ENCODE measurements at places on chromosomes 5 and 9. TPM values are rescaled to one million over a fixed set of nuclear protein-coding genes. Genes with fewer than 3 reads are reported as not detected.

- DNase-seq = peak; percentile 19
Measured at GRCh38 chr9:69199769-69200470, 25.8 kb downstream of the TJP2 start.

GRCh38 chr5:56729488-56729887 lies 85.9 kb upstream of the MAP3K1 start:
- no peak for DNase-seq

DNA sequence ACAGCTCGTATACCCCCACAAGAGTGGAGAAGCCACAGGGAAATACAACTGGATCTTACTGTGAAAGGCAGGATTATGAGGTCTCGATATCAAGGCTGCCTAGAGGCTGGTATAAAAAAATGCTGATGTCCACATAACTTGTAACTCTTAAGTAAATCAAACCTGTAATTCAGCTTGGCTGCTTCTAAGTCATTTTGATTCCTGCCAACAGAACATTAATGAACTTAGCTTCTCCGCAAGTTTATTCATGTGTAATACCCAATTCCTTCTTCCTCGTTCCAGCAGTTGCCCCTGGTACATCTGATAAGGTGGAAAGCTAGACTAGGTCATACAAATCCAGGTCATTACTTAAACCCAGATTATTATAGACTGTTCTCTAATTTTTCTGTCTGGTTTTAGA lies 16.4 kb upstream of the SMIM15 start:
- no peak for DNase-seq

EDIL3 gene
- 48.3 TPM for total RNA-seq

- DNase-seq = no peak
Measured at GRCh38 chr5:85132269-85132668, 747.6 kb upstream of the EDIL3 start.

DNA sequence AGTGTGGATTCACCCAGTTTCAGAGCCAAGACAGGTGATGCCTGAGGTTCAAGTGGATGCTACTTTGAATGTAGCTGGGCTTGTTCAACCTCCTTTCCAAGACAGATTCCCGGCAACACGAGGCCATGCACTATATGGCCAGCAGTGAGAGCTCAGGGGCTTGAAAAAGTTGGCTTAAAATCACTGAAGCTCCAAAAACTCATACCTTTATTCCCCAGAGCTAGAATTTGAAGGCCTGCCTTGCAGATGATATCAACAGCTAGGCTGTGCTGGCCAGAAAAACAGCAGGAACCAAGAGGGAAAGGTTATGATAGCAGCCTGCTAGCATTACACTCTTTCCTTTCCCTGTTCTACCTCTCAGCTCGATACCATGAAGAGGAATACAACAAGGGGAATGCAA lies 120.2 kb upstream of the DAB2 start:
- DNase-seq = no peak

NR2F1 gene
- total RNA-seq = 0.34 TPM

B4GALT7 gene
- total RNA-seq = 21.7 TPM

CDX1 gene
- total RNA-seq = 0.09 TPM

DNA sequence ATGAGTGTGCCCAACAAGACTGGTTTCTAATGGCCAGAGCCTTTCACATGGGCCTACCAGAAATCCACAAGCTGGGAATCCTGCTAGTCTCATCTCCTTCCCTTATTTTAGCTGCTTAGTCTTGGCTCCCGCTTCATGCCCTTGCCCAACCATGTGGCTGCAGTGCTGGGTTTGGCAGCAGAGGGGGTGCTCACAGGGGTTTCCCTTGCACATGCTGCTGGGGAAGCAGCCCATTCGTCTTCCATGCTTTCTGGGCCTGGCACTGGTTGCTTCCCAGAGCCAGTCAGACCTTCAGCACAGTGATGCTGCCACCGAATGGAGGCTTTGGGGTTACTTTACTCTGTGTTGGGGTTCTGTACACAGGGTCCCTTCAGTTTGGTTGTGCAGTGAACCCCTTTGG lies 26.3 kb downstream of the SLC46A2 start:
- DNase-seq = no peak

DNA sequence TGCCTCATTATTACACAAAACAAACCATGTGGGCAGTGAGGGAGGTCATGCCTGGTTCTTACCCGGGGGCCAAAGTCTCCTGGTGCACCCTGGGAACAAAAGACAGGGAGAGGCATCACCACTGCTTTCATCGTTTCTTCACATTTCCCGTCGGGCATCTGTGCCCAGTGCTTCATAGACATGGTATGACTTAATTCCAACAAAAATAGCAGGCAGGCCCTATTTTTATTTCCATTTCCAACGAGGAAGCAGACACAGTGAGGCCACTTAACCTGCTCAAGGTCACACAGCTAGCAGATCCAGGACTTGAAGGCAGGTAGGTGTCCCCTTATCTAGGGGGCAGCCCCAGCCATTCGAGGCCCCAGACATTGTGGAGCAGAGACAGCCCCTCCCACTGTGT lies 34.6 kb upstream of the PHYKPL start:
- no peak for DNase-seq

GRCh38 chr9:16718952-16719351 lies 151.5 kb downstream of the BNC2 start:
- no peak for DNase-seq

GKAP1 gene
- 6.1 TPM for total RNA-seq

GRCh38 chr9:21395778-21396717 lies 10.8 kb upstream of the IFNA2 start:
- DNase-seq = peak; percentile 84

MCC gene
- 23.5 TPM for total RNA-seq

DNA sequence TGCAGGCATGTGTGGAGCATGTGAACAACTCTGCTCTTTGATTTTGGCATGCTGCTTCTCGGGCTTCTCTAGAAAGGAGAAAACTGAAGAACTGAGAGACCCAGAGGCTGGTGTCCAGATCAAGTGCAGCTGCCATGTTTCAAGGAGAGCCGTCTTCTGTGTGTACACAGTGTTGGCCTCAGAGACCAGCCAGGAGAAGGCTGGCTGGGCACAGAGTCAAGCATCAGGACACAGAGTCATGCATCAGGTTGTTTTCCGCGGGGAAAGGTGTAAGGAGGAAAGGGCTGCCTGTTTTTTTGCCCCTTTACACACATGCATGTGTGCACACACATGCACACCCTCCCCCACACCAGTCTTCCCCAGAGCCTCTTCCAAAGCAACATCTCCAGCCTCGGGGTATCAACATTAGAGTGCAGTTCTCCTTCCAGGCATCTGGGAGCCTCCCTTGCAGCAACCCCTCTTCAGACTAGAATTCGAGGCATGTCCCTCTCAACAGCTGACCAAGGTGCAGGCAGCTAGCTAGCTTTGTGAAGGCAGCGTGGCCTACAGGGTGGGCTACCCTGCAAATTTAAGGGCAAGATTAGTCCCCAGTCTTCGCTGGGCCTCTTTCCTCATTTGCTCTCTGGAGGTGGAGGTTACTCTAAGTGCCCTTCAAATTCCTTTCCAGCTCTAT lies 180.9 kb downstream of the AOPEP start:
- no peak for DNase-seq

- no peak for DNase-seq
Measured at GRCh38 chr5:17132444-17133083, 84.9 kb upstream of the BASP1 start.

CDC20B gene
- total RNA-seq = not detected

DNA sequence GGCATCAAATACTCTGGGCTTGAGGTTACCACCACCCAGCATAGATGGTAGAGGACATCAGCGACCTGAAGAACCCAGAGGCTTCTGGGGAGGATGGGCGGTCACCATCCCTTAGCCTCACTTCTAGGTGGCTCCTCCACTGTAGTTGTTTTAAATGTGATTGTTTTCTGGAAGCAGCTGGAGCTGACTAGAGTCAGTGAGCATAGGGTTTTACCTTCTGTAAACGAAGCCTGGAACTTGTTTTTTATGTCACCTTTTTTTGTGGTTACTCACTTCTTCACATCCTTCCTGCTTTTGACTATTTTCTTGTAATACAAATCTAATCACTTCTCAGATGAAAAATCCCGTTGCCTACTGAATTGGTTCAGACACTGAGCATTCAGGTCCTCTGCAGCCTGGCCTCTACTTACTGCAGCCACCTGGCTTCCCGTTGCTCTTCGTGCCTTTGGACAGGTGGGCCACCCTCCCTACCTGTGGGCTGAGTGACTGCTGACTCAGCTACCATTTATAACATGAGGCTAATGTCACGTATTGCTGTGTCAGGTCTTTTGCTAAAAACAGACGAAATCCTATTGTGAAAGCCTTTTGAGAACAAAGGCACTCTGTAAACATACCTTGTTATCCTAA lies 167.8 kb downstream of the MAN2A1 start:
- no peak for DNase-seq

DNA sequence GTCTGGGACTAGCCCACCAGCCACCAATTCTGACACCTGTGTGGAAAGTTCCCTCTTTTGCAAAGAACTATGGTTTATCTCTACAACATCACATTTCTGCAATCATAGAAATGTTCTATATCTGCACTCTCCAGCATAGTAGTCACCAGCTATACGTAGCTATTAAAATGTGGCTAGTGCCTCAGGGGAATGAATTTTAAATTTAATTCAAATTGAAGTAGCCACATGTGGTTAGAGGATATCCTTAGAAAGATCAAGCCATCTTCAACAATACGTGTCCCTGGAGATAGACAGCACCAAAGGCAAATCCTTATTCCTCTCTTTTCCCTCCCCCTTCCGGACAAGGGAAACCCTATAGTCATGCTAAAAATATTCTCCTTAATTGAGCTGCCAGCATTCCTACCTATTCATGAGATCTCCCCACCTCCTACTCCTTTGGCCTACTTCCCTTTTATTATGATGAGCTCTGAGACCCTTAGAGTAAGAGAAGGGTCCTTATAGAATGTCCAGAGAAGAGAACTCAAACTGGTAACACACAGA lies 11.1 kb downstream of the LCP2 start:
- no peak for DNase-seq

DNA sequence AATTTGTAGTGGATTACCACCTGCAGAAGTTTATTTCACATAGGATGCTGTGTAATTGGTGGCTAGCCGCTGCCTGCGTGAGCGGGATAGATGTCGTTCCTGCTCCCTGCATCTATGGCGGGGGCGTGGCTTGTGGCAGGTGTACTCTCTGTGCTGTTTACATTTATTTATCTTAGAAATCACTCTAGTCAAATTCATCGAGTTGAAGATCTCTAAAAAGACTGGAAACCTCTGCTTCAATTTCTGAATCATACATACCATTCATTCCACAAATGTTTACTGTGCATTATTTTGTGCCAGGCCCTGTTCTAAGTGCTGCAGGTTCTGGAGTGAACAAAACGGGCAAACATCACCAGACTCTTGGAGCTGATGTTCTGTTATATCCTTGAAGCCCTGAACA lies 11.9 kb downstream of the ROPN1L start:
- DNase-seq = no peak

GRCh38 chr5:4212981-4213819 lies 617.6 kb downstream of the IRX1 start:
- DNase-seq = no peak

DNA sequence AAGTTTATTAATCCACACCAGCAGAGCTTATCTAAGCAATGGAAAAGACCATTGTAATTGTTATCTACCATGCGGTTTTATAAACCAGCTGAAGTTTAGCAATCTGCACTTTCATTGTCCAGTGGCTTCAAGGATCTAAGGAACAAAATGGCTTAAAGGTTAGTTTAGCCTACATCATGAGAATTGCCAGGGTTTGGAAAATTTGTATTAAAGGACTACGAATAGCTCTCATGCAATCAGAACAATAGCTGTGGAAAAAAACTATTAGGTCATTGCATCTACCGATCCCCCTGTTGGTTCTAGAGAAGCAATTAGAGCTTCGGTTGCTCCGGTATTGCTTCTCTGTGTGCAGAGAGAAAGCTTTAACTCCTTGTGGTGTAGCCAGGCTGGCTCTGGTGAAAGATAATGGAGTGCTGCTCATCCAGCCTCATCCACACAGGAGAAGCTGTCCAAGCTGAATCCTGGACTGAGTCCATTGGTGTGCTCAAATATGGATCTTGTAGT lies 86.3 kb upstream of the SLC12A2 start:
- no peak for DNase-seq

- DNase-seq = no peak
Measured at GRCh38 chr9:110072597-110073355, 135.2 kb downstream of the C9orf152 start.

DNA sequence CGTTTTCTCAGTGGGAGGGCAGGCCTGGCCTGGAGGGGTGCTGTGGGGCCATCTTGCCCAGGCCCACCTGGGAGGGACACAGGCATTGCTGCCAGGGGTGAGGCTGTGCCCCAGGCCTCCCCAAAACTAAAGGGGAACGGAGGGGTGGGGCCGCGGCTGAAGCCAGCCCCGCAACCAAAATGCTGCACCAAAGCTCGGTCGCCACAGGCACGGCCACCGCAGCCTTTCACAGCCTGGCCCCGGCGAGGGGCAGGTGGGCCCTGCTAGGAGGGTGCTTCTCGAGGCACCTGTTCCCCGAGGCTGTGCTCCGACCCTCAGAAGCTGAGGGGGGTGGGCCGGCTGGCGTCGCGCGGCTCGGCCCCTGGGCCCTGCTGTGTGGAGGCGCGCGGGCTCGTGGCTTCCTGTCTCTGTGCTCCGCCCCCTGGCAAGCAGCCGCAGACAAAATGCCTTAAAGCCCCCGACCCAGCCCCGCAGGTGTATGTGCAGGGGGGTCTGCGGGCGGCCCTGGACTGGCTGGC lies 57.6 kb downstream of the JAK2 start:
- peak; percentile 35 for DNase-seq

ZNF484 gene
- 12.8 TPM for total RNA-seq

DNA sequence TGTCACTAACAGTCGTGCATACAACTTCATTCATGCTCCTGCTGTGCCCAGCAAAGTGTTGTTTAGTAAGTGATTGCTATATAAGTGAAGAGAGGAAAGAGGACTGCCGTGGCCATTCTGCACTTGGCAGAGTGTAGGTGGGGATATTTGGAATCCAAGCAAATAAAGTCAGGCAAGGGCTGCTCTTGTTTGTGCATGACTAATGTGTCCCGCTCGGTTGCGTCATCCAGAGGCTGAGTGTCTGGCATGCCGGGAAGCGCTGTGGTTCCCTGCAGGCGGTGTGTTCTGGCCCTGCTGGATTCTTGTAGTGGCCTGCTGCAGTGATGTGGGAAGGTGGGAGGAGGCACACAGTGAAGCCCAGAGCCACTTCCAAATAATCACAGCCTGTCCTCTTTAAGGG lies 136.9 kb upstream of the ANKH start:
- peak; percentile 36 for DNase-seq

DNA sequence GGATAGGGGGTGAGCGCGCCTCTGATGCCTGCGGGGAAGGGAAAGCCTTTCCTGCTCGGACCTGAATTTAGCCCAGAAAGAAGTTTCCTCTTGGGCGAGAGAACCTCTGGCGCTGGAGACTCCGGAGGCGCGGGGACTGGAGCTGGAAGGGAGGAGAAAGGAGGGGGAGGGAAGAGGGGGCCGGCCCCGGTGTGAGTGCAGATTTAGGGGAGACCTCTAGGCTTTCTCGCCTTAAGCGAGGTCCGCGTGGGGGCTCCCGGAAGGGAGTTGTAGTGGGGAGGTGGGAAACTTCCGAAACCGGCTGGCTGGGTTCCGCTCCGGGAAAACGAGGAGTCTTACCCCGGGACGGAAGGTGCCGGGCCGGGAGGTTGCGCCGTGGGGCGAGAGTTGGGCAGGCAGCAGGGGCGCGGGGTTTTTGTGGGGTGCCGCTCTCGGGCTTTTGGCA lies 1.3 kb downstream of the PCSK5 start:
- peak; percentile 40 for DNase-seq

GRCh38 chr9:34610434-34611206 lies 1.3 kb downstream of the RPP25L start:
- DNase-seq = no peak

EQTN gene
- total RNA-seq = 1.4 TPM

Data from WTC11 (cell line).